ENCODE measurements at places on chromosomes 5 and 9.

DNA sequence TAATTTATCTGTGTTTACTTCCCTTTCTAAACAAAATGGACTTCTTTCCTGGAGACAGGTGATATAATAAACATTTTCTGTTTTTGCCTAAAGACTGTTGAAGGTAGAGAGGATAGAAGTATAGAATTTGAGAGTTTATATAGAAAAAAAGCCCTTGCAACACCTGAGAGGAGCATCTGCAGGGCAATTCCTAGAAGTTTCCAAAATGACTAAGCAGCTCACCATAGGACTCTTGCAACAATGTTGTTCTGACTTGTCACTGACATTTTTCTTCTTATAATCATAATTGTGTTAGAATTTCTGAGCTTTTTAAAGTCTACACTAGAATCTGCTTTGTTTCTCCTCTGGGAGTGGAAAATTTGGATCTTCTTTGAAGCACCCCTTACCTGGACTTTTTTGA lies 216.8 kb downstream of the TUSC1 start:
- no peak for DNase-seq

DNA sequence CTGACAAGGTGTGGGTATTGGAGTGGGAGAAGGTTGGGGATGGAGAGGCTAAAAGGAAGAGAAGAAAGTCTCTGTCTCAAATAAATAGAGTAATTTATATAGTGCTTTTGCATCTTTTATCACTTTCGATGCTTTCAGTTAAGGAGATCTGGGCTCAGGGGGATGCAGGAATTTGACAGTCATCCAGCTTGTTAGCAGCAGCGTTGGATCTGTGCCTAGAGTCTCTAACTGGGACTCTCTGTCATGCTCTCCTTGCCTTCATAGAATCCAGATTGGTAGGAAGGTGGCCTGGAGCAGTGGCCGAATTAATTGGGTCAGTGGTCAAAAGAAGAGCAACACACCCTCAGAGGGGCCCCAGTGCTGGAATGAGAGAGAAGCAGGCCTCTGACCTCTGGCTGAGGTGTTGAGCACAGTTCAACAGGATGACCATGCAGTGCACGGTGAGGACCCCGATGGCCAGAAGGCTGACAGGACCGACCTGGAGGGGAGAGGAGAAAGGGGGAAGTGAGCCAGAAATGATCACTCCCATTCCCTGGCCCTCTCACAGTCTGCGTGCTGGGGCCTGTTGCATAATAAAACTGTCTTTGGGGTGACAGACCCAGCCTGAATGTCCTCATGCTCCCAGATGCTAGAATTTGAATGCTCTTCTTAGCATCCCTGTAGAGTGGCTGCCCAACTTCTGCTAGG lies 7.6 kb downstream of the SLC36A3 start:
- DNase-seq, result no peak

- DNase-seq, result no peak
These were observed 20.0 kb upstream of the RGMB start for GRCh38 chr5:98753507-98753906.

- no peak for DNase-seq
These were observed 115.9 kb upstream of the SH3GL2 start for GRCh38 chr9:17462869-17463464.

GRCh38 chr9:129401623-129402370 lies 219.1 kb downstream of the C9orf50 start:
- DNase-seq, result no peak

GRCh38 chr5:78677777-78678668 lies 29.5 kb upstream of the LHFPL2 start:
- no peak for DNase-seq

Data from CMK (cell line).